NCI-H1417 (cell line): ENCODE measurements at places on chromosomes 4 and X.

GRCh38 chr4:145644699-145645098 lies 25.5 kb downstream of the MMAA start:
- DNase-seq, result peak; percentile 6

- DNase-seq, result peak; percentile 26
Observed at GRCh38 chr4:37389967-37390580, 145.5 kb downstream of the NWD2 start.

- no peak for DNase-seq
Observed at GRCh38 chrX:7889680-7890079, 37.5 kb downstream of the PNPLA4 start.

DNA sequence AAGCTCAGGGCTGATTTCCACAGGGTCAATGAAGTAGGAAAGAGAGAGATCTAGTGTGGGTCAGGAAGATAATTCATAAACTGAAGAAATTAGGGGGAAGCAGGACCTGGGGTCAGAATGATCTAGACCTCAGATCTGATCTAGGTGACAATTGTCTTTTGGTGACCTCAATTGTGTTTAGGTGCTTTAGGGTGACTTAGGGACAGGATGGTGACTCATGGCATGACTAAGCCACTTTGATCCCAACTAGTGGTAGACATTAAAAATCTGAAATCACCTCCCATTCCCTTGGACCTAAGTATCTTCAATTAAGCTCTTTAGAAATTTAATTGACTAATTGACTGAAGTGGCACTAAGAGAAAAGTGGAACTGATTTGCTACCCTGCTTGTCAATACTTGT lies 36.7 kb upstream of the GRXCR1 start:
- no peak for DNase-seq

GRCh38 chr4:165597581-165598480 lies 219.0 kb downstream of the CPE start:
- no peak for DNase-seq

DNA sequence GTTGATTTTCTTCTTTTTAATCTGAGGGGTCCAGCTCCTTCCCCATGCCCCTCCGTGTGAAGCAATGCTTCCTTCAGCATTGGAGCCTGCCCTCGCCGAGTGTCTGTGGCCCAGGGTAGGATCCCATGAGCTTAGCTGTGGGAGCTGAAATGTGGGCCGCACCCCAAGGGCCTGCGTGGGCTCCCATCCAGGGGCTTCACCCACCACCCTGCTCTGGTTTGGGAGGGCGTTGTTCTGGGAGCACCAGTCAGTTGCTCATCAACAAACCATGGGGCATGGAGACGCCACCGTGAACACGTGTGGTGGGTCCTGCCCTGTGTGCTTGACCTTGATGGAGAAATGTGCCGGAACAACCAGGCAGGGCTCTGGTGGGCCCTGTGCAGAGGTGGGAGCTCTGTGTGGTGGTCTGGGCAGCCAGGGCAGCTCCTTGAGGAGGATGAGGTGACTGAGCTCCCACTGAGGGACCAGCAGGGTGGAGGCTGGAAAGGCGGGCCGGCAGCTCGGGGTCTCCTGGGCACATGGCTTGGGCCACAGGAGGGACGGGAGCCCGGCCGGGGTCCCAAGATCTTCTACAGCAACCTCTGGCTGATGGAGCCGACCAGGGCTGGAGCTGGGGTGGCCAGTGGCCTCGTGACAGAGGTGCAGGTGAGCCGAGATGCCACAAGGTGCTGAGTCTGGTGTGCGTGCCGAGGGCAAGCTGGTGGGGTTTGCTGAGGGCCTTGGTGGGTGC lies 39.6 kb upstream of the NKX1-1 start:
- no peak for DNase-seq

DNA sequence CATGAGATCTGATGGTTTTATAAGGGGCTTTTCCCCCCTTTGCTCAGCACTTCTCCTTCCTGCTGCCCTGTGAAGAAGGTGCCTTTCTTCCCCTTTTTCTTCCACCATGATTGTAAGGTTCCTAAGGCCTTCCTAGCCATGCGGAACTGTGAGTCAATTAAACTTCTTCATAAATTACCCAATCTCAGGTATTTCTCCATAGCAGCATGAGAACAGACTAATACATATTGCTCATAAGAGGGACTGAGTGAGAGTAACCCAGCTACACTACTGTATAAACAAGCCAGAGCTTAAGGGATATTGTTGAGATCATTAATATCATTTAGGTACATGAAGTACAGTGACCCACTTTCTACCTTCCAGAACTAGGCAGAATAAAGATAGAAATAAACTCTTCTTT lies 102.9 kb downstream of the TEX13A start:
- no peak for DNase-seq

DNA sequence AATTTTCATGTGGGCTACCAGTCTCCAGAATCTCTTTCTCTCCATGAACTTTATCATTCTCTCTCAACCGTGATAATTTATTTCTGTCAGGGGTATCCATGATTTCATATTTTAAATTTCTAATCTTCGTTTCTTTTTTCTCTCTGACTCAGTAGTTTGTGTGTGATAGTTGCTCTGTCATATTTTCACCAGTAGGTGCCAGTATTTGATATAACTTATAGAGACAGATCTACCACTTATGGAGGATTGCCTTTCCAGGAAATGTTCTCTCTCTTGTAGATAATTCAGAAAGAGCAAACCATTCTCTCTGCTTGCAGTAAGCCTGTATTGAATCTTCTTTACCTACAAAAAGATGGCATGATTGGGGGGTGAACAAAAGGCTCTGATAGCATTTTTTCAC lies 79.3 kb upstream of the DYNLT3 start:
- peak; percentile 27 for DNase-seq

DNA sequence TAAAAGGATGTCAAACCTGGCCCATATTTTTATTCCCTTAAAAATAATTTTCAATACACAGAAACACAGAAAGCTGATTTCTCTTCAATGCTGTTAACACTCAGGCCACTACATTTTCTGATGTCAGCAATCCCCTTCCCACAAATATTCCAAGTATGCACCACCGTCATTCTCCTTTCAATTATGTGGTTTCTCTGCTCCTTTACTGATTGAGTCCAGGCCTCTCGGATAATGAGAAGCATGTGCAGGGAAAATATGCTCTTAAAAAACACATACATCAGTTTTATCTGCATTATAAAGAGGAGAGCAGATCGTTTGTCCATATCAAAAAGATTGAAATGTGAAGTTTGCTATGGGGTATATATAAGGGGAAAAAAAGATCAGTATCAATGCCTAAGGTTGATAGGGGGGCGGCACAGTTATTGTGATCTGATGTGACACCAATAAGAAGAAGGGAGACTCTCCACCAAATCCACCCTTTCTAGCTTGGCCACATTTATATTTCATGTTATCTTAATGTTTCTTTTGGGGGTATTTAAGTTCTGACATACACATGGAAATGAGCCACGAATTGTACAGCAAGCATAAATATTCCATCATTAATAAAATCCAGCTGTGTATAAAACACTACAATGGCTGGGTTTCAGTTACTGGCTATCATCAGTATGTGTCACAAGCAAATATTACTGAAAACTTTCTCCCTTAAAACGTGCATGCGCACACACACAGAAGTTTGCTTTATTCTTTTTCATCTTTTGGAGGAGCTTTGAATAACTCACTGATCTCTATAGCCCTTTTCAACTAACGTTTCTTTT lies 6.4 kb downstream of the AMOT start:
- DNase-seq, result no peak

GRCh38 chrX:13153796-13154195 lies 109.4 kb upstream of the FAM9C start:
- DNase-seq, result no peak

DNA sequence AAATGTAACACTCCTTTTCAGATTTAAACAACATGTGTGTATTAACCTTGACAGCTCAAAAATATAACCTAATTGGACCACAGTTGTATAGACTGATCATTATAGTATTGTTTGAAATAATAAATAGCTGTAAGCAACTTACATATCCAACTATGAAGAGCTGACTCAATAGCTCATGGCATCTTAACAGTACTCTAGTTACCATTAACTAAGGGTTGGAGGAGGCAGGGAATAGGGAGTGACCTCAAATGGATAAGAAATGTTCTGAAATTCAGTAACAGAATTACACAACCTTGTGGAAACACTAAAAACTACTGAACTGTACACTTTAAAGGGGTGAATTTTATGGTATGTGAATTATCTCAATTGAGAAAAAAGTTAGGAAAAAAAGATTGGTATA lies 136.5 kb upstream of the CPEB2 start:
- no peak for DNase-seq

DNA sequence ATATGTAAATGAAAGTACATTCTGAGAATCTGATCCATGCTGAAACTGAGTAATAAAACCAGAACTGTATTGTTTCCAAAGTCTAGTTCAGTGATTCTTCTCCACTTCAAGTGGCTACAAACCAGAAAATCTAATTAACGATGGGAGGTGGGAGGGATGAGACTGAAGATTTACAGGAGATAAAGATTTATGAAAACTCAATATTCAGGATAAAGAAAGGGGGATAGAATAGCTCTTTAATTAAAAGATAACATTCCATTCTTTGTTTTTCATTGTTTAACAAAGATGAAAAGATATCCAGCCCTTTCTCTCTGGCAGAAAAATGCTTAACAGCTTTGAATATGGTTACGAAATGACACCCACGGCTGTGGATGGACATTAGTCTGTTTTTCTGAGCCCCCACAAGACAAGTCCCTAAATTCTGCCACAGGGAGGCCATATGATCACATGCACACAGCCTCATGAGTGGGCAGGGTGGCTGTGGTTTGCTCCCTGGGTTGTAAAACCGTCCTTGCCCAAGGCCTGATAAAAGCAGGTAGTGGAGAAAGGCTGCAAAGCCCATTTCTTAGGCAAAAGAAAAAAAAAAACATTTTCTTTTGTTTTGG lies 36.4 kb downstream of the TMEM150C start:
- no peak for DNase-seq

DNA sequence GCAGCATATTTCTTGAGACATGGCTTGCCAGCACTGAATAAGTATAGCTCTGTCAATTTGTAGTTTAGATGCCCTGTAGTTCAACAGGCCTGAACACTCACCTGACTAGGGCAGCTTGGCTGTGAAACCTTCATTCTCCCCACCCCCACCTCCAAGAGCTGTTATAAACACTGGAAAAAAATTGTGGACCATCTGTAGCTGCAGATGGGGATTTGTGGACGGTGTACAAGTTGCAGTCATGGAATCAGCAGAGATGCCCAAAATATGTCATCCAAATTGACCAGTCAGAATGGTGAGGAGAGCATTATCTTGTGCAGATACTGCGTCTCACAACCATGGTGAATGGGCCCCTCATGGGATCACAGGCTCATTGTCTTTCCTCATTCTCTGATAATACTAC lies 76.2 kb upstream of the PAQR3 start:
- no peak for DNase-seq

DNA sequence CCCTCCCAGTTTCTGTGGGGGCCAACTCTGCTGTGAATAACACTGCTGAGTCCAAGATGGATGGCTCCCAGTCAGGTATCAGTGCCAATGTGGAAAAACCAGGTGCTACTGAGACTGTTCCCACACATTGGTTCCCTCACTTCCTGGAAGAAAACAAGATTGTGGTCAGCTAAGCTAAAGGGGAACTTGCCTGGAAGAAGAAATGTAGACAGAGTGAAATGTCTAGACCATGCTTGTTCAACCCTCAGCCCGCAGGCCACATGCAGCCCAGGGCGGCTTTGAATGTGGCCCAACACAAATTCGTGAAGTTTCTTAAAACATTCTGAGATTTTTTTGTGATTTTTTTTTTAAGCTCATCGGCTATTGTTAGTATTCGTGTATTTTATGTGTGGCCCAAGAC lies 28.6 kb upstream of the UTP14A start:
- no peak for DNase-seq

DNA sequence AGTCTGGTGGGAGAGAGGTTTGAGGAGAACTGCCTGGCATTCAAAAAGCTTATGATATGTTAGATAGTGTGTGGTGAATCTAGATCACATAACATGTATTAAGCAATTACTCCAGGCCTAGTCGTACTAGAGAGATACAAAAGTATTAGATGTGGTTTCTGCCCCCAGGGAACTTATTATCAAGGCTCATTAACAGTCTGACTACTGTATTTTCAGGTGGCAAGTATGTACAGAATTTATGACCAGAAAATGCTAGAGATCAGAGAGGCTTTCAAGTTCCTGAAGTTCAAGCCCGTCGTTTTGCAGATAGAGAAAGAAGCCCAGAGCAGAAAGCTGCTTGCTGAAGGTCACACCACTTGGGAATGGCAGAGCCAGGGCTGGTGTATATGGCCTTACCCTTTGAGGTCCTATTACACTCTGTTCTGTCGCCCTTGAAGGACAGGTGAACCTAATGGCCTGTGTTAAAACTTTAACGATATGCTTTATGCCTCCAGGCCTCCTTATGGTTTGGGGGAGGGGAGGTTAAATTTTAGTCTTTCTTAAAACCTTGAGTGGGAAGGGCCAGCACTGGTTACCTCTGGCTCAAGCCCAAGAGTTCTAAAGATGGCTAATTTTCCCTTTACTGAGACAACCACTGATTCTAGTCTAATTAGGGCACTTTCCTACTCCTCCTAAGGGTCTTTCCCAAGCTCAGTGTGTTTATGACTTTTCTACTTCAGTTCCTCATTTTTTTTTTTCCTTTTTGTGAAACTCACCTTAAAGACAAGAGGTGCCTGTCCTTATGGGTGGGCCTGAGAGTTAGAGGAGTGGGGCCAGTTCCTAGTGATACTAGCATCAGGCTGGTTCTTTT lies 19.9 kb downstream of the TMEM164 start:
- DNase-seq, result no peak

DNA sequence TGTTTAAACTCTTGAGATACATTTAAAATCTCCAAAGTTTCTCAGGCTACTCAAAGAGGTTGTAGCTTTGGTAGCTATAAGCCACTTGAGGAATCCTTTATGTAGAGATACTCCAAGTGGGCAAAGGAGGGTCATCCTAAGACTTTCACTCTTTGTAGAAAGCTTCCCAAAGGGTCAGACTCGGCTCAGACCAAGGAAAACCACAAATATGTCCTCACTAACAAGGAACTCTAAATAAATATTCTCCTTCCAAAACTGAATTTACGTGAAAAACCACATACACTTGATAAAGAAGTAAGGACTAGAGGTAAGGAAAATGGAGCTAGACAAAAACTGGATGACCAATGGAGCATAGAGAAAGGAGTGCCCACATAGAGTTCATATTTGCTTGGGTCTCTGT lies 41.7 kb upstream of the DDX60 start:
- DNase-seq, result no peak

DNA sequence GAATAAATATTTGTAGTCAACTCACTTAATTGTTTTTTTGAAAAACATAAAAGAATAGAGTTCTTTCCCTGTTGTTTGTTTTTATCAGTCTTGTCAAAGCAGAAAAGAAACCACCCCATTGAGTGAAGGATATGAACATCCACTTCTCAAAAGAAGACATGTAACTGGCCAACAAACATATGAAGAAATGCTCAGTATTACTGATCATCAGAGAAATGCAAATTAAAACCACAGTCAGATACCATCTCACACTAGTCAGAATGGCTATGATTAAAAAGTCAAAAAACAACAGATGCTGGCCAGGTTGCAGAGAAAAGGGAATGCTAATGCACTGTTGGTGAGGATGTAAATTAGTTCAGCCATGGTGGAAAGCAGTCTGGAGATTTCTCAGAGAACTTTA lies 326.1 kb upstream of the EMCN start:
- DNase-seq, result no peak

GRCh38 chrX:22024577-22024976 lies 7.5 kb upstream of the PHEX start:
- no peak for DNase-seq
